ENCODE measurements at places on chromosomes 6 and 20. TPM values are rescaled to one million over a fixed set of nuclear protein-coding genes. Genes with fewer than 3 reads are reported as not detected.
A peak's percentile ranks its signal among the peaks of the same experiment; 100 is the strongest.

- no peak overlapping the region for H3K27ac ChIP-seq
- no peaks in the 10 kb centered on the region for H3K4me1 ChIP-seq
- no peak for DNase-seq
- no peaks in the 10 kb centered on the region for H3K36me3 ChIP-seq
Observed at GRCh38 chr6:42184475-42184874, 10.3 kb downstream of the GUCA1B start.

GRCh38 chr6:36757206-36757605 lies 59.6 kb downstream of the RAB44 start:
- H3K36me3 ChIP-seq, result no peaks in the 10 kb centered on the region
- no peak for DNase-seq
- H3K4me3 ChIP-seq, result no peak overlapping the region
- H3K27ac ChIP-seq, result peak overlapping the region; percentile 41
- no peaks in the 10 kb centered on the region for H3K27me3 ChIP-seq

GRCh38 chr6:87692086-87692485 lies 9.9 kb downstream of the AKIRIN2 start:
- no peak overlapping the region for H3K4me3 ChIP-seq
- DNase-seq, result no peak

- DNase-seq, result no peak
- no peak overlapping the region for H3K4me3 ChIP-seq
- no peaks in the 10 kb centered on the region for H3K36me3 ChIP-seq
- no peak overlapping the region for H3K27ac ChIP-seq
- H3K27me3 ChIP-seq, result no peaks in the 10 kb centered on the region
- no peaks in the 10 kb centered on the region for H3K4me1 ChIP-seq
Observed at GRCh38 chr6:100203400-100203799, 209.4 kb upstream of the MCHR2 start.

- H3K4me3 ChIP-seq, result no peak overlapping the region
- no peaks in the 10 kb centered on the region for H3K36me3 ChIP-seq
- no peak overlapping the region for H3K27ac ChIP-seq
- DNase-seq, result no peak
Observed at GRCh38 chr6:112683106-112683505, 336.0 kb downstream of the RFPL4B start.

DNA sequence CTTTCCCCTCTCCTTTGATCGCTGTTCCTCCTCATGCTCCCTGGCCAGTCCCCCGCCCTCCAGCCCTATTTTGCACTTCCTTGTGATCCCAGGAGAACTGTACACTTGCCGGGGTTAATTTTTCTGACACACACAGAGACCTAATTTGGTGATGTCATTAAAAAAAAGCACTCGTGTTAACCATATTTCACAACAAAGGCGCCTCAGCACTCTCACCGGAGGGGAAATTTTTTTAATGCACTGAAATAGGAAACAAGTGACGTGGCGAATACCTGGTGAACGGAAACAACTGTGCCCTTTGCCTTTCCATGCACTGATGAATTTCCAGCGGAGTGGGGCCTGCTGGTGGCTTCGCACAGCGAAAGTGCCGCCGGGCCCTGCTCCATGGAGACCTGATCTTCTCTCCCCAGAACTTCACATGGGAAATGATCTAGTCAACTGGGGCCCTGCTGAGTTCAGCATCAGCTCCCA lies 53.9 kb upstream of the TAGAP start:
- H3K27ac ChIP-seq, result peak overlapping the region; percentile 76
- no peak for DNase-seq
- no peaks in the 10 kb centered on the region for H3K27me3 ChIP-seq
- H3K36me3 ChIP-seq, result no peaks in the 10 kb centered on the region

The C6orf132 gene
- total RNA-seq, result 94.6 TPM
